ENCODE measurements at places on chromosomes 16 and 17.

GRCh38 chr16:58051821-58052603 lies 26.5 kb downstream of the MMP15 start:
- DNase-seq: no peak

DNA sequence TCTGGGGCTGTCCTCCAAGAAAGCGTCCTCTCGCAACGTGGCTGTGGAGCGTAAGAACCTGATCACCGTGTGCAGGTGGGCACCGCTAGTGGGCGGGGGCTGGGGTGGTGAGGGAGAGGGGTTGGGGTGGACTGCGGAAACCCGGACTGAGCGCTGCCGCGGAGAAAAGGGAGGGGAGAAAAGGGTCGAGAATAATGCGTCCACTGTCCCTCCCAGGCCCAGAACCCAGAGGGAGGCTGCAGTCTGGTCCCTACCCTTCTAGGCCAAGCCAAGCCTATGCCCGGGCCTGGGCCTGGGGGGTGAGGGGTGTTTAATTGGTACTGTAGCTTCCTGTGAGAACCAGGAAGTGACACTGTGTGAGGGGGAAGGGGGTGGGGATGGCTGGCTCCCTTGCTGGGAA lies 464 bp downstream of the RUNDC3A start:
- DNase-seq: no peak

GRCh38 chr16:85207357-85207921 lies 95.2 kb upstream of the CIBAR2 start:
- DNase-seq: no peak

DNA sequence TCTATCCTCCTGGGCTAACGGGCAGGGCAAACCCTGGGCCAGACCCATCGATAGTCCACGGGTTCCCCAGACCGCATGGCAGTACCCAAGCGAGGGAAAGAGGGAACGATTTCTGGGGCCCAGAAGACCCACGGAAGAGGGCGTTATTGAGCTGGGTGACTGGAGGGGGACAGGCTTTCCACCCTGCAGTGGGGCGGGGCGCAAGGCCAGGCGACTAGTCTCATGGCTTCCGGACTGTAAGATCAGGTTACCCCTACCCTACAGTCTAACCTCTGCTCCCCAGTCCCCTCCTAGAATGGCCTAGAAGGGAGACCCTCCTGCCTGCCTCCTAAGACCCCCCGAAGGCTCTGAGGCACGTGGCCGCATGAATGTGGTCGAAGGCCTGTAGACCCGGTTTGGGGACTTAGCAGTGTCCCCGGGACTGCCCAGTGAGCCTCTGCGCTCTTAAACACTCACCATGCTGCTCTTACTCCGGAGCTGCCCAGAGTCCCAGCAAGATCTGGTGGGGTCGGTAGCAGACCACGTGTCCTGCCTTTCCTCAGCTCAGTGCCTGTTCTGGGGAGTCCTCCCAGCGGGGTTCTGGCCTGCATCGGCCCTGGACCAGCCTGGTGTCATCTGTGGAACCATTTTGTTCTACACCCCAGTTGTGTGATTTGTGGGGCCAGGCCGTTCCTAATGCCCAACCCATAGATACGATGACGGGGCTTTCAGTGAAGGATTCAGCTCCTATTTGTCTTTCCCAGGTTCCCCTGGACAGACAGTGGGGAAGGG lies 13.2 kb upstream of the AURKB start:
- DNase-seq: no peak

DNA sequence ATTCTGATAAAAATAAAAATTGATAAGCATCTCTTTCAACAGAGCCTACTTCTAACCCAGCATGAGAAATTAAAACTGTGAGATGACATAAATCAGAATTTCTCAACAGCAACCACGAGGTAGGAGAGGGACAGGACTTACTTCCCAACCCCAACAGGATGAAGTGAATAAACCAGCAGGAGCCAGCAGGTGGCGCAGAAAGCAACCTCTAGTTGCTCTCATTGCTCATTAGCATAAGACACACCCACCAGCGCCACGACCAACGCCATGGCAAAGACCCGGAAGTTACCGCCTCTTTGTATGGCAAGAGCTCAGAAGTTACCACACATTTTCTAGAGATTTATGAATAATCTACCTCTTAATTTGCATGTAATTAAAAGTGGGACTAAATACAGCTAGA lies 189.4 kb upstream of the CDH8 start:
- peak; percentile 15 for DNase-seq

GRCh38 chr16:12252616-12253015 lies 276.1 kb downstream of the SNX29 start:
- DNase-seq: no peak

DNA sequence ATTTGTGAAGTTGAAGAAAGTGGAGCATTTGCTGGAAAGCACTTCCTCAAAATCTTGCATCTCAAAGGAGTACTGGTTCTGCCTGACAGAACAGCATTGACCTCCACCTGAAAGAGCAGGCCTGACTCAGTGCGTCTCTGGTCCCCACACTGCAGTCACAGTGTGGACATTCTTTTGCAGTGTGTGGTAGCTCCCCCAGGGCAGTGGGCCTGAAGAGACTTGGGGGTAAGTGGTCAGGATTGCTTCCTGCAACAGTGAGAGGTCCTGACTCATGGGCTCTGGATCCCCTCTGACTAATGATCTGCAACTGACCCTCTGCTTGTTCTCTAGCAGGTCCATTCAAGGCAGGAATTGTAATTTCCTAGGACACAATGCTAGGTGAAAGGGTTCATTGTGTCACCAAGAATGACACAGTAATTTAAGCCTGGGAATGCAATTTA lies 204.9 kb upstream of the KCNJ16 start:
- DNase-seq: no peak

DNA sequence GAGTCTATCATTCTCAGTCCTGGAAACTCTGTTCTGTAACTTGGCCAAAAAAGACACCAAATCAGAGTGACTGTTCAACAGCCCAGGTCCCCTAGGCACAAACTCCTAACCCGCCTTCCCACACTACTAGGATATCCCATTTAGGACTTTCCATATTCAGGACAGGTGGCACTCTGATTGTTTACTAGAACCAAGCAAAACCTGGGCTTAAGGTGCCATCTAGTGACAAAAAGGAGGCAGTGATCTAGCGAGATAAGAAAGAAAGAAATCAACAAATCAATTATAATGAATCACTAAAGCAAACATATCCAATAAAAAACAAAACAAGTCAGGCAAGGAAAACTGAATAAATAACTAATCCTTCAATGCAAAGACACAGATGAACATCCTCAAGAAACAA lies 203.9 kb downstream of the CEP112 start:
- no peak for DNase-seq

DNA sequence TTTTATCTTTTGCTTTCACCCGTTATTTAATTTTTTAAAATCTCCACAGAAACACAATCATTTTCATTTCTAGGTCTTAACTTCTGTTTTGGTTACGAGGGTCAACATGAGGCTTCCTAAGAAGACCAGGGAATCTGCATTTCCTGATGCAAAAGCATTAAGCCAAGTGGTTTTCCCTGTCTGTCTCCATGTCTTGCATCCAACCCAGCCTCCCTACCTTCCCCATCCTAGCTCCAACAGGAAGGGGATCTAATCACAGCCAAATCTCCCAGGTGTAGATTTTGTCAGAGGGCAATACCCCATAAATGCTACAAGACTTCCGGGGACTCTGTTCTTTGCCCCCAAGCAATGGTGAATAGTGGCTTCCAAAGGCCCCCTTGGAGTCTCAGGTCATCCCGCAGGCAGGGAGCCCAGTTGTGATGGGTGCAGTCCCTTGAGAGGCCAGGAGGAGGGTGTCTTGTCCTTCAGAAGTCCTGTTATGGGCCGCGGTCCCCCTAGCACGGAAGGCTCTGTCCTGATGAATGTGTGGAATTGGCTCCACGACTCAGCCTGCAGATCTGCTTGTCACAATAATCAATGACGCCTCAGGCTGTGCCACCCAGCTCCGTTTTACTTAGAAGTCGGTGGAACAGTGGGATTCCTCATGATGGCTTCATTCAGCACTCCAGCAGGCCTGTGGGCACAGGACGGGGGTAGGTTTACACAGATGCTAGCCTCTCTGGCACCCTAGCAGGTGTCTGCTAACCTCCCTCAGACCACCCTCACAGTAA lies 141.1 kb downstream of the RGS9 start:
- DNase-seq: no peak

DNA sequence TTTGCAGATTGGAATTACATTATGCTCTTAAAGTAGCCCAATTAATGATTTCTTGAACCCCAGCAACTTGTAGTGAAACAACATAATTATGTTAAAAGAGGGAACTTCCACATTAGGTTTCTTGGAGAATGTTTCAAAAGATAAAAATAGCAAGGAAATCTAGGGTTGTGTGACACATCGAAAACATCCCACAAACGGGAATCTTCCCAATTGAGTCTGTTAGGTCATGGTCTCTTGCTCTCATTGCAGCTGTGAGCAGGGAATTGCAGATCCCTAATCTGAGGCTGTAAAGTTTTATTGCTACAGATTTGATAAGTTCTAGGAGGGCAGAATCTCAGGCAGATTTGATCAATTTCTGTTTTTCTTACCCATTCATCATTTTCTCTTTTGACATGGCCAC lies 6.7 kb upstream of the LPO start:
- peak; percentile 15 for DNase-seq

DNA sequence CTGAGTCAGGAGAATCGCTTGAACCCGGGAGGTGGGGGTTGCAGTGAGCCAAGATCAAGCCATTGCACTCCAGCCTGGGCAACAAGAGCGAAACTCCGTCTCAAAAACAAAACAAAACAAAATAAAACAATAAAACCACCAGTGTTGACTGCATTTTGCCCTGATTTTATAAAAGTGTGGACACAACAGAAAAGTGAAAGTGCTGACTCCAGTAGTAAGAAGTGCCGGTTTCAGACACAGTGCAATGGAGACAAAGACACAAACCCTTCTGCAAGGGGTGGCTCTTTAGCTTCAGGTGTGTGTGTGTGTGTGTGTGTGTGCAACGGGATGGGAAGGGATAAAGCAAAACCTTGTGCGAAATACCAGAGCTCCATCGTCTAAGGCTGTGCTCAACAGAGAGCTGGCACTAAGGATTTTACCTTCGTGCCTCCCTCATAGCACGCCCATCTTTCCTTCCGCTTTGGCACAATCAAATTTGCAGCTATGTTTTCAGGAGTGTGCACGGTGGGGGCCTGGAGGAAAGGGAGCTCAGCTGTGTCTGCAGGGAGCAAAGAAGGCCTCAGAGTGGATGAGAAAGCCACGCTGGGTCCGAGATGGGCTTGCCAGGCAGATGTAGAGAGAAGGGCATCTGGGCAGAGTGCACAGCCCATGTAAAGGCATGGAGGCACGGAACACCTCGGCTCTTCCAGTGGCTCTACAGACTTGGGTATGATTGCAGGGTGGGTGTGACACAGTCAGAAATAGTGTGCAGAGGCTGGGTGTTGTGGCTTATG lies 15.5 kb downstream of the MXRA7 start:
- no peak for DNase-seq

DNA sequence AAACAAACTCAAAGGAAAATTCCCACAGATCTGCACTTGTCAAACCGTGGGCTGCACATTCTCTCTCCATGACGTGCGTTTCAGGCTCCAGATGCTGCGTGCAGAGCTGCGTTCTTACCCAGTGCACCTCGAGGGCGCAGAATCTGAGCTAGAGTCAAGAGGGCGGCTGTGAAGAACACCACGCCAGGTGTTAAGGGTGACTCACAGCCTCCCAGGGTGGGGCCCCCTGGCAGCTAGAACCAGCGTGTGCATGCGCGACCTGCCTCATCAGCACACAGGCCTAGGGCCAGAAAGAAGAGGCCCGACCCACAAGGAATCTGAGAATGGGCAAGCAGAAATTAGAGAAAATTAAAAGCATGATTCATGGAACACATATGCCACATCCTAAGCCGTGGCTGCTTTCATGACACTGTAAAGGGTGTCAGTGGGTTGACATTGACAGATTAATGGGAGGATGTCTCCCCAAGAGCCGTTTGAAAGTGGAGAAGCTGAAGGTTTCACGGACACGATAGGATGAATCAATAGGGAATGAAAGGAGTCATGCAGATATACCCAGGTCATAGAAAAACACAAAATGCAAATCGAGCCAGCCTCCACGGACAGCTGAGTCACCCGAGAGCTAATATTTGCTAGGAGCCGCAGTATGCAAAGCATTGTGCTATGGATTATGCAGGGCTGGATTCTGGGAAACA lies 29.0 kb downstream of the MARCHF10 start:
- peak; percentile 80 for DNase-seq

All from fibroblast of skin of left biceps (primary cell).